CD4-positive, alpha-beta memory T cell (primary cell): ENCODE measurements at places on chromosomes 7 and 10.
A peak's percentile ranks its signal among the peaks of the same experiment; 100 is the strongest.

DNA sequence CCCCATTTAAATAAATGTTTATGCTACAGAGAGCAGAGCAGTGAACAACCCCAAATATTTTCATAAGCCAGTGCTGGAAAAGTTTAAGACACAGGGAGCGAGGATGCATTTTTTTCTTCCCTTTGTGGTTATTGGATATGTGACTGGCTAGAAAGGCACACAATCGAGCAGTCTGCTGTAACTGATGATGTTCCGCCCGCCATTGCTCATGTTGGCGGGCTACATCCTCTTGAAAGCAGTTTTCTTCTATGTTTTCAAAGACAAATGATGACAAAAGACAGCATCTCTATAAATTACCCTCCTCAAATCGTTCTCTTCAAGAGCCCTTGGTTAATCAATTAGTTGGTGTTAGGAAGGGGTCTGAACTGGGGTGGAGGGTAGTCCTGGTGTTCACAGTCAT, 269.8 kb downstream of the SKAP2 start:
- no peak for DNase-seq

DNA sequence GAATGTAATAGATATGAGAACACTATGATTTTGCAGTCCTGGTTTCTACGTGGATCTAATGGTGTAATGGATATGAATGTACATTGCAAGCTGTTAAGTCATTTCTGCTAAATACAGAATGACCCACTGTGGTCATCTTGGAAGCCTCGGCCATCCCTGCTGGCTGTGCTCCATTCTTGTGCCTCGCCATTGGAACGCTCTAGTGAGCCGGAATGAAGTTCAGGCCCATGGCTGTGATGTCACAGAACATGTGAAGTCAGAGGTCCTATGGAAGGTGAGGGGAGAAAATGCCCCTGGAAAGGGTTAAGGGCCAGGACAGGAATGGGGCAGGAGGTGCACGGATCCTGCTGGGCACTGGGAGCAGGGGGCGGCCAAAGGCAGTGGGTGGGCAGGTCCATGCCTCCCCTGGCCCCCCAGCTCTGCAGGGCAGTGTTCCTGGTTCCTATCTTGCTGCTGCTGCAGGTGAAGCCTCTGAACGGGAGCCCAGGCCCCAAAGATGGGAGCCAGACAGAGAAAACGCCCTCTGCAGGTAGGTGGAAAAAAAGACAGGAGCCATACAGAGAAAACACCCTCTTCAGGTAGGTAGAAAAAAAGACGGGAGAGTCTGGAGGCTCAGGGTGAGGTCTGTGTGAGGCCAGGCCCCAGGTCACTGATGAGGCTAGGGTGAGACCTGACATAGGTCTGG, at the start of gene LLCFC1:
TSS of gene LLCFC1 (plus strand) at position 259 of the 685 bp plus-strand sequence. CDS start at position 397, 138 bp downstream.
- DNase-seq: peak; percentile 3

DNA sequence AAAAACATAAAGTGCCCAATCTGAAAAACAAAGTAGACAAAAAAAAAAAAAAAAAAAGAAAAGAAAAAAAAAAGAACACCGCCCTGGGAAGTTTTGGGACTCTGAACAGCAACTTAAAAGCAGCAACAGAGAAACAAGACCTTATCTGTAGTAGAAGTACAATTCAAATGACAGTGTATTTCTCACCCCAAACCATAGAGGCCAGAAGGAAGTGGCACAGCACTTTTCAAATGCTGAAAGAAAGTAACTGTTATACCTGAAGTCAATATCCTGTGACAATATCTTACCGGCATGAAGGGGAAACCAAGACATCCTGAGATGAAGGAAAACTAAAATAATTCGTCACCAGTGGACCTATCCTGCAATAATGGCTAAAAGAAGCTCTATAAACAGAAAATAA, 112.1 kb downstream of the DNAJC1 start:
- no peak for DNase-seq

DNA sequence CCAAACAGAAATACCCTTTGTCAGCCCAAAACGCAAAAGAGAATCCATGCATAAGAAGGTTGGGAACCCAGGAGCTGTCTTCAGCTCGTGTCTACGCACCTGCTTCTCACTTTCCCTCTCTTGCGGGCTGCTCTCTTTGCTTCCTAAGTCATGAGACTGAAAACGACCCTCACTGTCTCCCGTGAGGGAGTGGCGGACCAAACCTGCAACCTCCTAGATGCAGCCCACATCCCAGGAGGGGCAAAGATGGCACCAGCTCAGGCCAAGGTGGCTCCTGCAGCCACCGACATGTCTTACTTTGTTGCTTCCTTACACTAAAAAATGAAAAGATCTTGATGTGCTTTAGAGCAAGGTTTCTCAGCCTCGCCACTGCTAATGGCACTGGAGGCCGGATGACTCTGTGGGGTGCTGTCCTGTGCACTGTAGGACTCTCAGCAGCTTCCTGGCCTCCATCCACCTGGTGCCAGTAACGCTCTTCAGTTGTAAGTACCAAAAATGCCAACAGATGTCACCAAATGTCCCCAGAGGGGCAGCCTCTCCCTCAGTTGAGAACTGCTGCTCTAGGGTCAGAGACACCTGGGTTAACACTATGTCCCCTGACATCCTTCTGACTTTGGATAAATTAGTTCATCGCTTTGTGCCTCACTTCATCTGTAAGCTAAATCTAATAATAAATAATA, 179.8 kb upstream of the PFKP start:
- no peak for DNase-seq

DNA sequence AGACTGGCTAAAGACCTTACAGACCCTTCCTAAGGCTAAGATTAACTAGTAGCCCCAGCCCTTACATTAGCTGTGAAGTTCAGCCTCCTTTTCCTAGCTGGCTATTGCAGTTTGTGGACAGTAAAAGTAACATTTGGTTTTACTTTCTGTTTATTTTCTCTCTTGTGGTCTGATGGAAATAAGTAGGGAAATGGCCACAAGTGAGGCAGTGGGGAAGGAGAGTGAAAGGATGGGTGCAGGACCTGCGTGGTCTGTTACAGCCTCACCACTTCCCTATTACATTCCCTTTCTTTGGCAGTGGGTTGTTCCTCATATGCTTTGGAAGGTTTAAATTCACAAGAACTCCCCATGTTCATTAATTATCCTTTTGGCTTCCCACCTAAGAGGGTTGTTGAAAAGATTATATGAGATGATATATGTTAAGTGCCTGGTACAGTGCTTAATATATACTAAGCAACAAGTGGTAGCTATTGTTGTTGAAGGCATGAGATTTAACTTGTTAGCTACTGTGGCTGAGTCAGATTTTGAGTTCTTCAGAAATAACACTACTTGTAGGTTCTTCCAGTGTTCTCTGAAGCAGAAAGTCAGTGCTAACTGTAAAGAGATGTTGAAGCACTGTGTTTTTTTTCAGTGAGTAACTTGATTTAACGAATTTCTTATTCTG, 181.7 kb downstream of the ST7 start:
- no peak for DNase-seq

GRCh38 chr10:43136432-43136831, 1.8 kb upstream of the CSGALNACT2 start:
- no peak for DNase-seq

DNA sequence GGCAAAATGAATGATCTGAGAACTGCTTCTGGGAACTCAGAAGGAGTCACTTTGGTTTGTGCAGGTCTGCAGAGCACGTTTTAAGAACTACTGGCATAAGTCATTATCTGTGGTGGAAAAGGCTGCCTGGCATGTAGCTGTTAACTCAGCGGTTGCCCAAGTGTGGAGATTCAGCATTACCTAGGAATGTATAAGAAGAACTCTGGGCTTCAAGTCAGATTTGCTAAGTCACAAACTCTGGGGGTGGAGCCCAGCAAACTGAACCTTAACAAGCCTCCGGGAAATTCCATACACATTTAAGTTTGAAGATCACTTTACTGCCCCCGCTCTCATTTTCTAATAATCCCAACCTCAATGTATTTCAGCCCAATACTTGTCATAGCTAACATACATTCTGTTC, 31.1 kb downstream of the PLXDC2 start:
- DNase-seq: no peak

DNA sequence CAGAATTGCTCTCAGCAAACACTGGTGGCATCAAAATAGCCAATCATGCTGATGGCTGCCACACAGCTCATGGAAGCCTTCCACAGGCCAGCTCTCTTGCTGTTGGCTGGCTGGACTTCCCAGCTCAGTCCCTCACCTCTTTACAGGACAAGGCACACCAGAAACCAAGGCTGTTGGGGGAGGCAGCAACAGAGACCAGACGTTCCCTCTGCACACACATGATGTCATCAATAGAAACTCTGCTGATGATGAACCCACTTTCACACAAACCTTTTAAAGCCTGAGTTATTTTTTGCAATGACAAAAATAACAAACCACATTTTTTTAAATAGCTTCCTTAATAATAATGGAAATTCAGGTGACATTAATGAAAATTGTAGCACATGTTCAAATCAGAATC, 300.9 kb upstream of the C7orf33 start:
- no peak for DNase-seq

DNA sequence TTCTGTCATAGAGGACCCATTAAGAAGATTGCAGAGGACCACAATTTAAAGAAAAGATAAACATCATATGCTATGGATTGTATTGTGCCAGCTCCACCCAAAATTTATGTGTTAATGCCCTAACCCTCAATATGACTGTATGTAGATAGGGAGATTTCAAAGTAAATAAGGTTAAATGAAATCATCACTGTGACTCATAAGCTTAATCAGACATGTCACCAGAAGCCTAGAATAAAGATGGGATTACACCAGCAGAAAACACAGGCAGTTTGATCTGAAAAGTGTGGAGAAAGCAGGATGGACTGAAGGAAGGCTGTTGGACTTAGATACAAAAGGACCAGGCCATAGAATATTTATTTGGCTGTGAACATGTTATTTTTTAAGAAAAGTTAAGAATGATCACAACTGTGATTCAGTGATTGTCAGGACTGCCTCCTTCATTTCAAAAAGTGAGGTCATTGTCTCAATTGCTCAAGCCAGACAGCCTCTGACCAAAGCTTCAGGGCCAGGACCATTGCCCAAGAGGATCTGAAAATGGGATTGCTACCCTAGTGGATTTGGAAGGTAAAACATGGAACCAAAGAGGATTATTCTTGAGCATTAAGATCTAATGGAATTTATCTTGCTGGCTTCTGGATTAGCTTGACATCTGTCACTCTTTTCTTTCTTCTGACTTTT, 270.8 kb upstream of the POM121L12 start:
- DNase-seq: no peak

DNA sequence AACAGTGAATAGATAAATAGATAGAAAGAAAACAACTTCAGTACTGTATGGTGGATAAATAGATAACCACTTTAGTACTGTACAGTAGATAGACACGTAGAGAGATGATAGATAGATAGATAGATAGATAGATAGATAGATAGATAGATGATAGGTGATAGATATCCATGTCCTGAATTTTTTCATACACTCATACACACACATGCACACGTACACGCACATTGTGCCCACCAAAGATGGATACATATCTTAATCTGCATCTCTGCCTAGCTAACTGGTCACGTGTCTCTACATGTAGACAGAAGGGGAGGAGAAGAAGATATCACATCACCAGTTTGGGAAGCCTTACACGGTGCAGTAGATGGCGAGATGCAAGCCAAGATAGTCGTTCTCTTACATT, 99.2 kb downstream of the ARID5B start:
- DNase-seq: no peak

- DNase-seq: no peak
Observed at GRCh38 chr7:123305840-123306375, 106.1 kb upstream of the SLC13A1 start.
